ENCODE measurements at places on chromosomes 5 and 9.

DNA sequence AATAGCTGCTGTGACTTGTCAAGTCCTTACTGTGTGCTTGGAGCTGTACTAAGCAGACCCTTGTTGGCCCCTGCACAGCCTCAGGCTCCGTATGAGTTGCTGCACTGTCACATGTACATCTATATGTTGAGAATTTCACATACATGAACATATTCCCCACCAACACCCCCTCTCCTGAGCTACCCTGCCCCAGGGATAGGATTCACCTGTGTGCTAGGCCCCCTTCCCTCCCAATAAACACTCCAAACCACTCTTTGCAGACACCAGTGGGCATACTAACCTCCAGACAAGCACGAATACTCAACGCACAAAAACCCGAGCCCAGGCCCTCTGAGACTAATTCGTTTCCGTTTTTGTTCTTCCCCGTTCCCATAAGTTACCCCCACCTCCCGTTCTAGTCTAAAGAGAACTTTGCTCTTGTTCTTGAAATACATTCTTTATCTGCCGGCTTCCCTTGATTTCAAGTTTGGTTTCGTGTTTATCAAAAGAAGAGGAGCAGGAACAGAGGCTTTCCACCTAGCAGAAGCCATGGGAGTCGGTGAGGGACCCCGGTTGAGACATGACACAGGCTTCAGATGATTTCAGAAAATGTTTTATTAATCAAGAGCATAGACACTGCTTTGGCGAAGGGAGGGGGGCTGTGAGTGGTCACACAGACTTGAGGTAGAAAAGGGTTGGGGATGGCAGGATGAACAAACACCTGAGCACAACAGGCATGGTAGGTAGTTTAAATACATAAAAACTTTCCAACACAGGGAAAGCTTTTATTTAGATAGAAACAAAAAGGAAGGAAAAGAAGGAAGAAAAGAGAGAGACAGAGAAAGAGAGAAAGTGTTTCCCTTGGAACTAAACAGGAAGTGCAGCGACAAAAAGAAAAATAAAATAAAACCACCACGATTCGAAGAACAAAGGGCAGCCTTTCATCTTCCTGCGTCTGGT, 3.4 kb downstream of the HAND1 start:
- no peak for DNase-seq

GRCh38 chr9:137604345-137605086, 970 bp upstream of the ARRDC1 start:
- DNase-seq, result no peak

- DNase-seq, result no peak
These were observed 65.8 kb downstream of the DOCK2 start for GRCh38 chr5:169702693-169703481.

DNA sequence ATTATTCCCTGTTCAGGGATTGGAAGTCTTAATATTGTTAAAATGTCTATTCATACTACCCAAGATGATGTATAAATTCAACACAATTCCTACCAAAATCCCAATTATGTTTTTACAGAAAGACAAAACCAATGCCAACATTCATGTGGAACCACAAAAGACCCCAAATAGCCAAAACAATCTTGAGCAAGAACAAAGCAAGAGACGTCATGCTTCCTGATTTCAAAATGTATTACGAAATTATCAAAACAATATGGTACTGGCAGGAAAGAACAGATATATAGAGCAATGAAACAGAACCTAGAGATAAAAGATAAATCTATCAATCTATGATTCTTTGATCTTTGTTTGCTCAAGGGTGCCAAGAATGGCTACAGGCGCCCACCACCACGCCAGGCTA, 237.9 kb downstream of the TAF11L14 start:
- no peak for DNase-seq

DNA sequence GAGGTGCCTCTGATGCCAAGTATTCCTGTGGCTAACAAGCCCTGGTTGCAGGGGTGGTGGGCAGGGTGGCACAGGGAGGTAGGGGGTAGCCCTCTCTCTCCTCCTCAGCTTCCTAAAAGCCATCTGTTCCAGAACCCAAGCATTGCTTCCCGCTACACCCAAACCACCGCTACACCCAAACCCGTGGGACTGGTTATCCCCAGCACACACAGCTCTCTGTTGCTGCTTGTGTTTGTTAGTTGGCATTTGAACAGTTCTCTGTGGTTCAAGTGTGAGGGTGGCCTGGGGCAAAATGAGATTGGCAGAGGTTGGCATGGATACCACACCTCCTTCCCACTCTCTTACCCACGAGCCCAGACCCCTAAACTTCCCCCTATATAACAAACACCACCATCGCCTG, 40.4 kb downstream of the SPARC start:
- DNase-seq, result no peak

DNA sequence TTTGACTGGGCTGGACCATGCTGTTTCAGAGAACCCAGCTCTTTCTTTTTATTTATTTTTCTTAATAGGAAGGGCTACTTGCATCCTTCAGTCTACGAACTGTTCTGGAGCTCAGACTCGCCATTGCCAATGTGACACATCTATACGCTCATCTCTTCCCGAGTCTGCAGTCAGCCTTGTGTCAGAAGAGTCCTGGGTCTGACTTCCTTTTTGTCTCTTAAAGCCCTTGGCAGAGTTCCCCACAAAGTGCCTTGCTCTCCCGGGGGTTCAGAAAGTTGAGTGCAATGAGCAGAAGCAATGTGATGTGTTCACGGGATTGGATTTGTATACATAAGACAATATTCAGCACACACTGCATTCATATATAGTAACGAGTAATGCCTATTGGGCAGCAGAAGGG, 140.4 kb downstream of the ATPSCKMT start:
- DNase-seq, result no peak

GRCh38 chr5:136364307-136364706, 1.0 kb downstream of the TRPC7 start:
- DNase-seq, result no peak

- DNase-seq, result no peak
These were observed 96.6 kb downstream of the UBAP2 start for GRCh38 chr9:33952066-33952465.

GRCh38 chr9:19154135-19154612, 26.9 kb upstream of the PLIN2 start:
- DNase-seq, result no peak

DNA sequence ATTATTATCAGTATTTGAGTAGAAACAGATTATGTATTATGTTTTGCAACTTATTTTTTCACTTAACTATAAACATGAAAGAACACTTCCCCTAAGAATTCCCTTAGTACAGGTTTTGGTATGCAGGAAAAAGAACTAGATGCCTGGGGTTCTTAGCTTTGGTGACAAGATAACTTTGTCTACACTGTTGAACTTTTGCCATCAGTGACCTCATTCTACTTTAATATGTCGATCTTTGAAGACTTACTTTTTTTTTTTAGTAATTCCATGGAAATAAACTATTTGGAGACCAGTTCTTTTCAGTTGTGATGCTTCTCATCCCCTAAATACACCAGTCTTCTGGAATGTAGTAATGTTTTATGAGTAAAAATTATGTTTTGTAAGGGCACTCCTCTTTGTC, 34.3 kb downstream of the ZNF462 start:
- DNase-seq, result no peak

DNA sequence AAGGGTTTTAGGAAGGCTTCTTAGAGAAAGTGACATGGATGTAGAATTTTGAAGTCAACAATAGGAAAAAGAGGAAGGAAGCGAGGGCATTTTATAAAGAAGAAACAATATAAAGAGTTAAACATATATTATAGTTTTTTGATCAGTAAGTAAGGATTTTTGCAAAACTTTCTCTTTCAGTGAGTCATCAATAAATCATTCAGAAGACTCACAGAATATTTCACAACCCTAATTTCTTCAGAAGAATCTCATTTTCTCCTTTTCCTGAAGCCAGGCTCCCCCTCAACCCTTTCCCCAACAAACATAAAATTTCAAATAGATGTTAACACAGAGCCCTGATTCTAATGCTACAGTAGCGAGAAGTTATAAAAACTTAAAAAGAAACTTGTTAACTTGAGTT, 4.3 kb upstream of the COX7C start:
- no peak for DNase-seq

DNA sequence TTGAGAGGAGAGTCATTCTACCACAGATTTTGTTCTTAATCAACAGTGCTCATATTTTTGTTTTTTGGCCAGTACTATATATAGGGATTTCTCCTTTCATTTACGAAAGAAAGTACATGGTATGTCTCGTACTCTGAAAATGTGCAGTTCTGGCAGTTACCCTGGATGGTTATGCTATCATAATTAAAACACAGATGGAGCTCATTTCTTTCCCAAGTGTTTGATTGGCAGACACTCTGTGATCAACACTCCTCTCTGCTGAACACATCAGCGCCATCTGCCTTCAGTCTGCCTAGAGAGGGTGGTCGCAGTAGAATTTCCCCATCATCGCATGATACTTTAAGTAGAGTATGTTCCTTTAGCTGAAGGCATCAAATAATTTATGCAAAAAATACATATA, 64.5 kb downstream of the PAM start:
- no peak for DNase-seq

DNA sequence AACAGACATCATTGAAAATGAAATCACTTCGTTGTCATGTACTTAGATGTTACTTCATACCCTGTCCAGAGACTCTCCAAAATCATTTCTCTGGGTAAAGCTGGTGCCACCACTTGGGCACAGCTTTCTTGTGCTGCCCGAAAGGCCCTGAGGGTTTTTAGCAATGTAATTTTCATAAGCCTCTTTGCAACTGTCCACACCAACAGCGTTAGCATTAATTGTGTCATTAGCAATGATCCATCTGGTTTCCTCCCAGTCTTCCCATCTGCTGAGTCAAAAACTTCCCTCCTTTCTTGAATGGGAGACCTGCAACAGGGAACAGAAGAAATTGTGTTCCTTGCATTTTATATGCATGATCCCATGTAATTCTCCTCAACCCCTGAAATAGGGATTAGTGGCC, 8.6 kb upstream of the MSX2 start:
- DNase-seq, result no peak

DNA sequence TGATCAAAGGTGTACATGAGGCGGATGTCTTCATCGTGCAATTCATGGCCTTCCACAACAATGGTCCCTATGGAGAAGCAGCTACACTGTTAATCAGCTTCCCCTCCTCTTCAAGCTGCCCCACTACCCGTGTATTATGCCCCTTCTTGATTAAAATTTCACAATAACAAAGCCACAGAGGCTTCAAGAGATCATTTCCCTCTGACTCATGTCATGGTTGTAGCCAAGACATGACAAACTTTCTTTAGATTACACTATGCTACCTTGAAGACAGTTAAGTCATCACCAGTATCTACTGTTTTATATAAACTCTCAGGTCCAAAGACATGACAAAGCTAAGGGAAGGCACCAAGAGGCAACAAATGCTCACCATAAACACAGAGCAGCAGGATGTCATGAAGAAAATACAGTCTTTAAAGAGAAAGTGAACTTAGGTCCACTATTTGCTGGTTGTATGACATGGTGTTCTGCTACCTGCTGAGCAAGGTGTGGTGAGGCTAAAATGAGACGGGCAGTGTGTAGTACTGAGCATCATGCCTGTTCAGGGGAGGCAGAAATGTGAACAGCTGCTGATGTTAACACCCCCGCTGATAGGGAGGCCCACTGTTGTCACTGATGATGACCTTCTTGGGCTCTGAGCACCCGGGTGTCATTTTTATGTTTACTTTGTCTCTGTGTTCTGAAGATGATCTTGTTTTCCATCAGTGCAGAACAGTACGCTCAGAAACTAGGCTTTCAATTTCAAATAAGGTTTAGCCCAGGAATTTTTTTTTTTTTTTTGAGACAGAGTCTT, 48.3 kb downstream of the IARS1 start:
- DNase-seq, result no peak

- DNase-seq, result peak; percentile 77
These were observed 2.4 kb upstream of the SMC2 start for GRCh38 chr9:104091708-104092107.

DNA sequence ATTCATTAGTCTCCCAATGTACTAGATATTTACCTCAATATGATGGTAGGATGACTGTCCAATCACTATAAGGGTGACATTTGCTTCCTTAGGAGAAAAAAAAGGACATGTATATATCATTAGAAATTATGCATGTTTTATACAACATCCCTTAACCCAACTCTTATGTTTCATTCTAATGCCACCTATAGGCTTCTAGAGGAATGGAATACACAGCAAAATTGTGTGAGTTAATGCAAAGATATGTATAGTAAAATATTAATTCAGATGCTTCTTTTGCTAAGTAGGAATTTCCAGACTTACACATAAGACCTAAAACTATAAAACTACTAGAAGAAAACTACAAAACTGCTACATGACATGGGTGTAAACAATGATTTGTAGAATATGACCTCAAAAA, 3.5 kb downstream of the PRXL2C start:
- no peak for DNase-seq

DNA sequence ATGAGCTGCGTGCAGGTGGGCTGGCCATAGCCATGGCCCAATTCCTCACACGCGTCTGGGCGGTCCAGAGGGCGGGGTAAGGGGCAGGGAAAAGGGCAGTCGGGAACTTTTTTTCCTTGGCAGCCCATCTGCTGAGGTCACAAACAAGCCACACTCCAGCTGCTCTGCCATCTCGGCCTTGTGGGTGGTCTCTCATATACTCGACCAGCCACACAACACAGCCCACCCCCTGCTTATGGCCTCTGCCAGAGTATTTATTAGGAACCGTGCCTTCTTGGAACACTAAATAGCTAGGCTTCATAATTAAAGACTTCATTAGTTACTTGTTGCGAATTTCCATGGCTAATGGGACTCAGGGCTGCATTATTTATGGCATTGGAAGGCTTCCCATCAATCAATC, 98.5 kb upstream of the LHFPL2 start:
- DNase-seq, result no peak

- no peak for DNase-seq
These were observed 52.5 kb upstream of the CTNNA1 start for GRCh38 chr5:138700581-138701362.

- DNase-seq, result no peak
These were observed 58.0 kb upstream of the IL6ST start for GRCh38 chr5:56052735-56053134.

GRCh38 chr5:56166671-56167385, 66.3 kb downstream of the ANKRD55 start:
- DNase-seq, result no peak

DNA sequence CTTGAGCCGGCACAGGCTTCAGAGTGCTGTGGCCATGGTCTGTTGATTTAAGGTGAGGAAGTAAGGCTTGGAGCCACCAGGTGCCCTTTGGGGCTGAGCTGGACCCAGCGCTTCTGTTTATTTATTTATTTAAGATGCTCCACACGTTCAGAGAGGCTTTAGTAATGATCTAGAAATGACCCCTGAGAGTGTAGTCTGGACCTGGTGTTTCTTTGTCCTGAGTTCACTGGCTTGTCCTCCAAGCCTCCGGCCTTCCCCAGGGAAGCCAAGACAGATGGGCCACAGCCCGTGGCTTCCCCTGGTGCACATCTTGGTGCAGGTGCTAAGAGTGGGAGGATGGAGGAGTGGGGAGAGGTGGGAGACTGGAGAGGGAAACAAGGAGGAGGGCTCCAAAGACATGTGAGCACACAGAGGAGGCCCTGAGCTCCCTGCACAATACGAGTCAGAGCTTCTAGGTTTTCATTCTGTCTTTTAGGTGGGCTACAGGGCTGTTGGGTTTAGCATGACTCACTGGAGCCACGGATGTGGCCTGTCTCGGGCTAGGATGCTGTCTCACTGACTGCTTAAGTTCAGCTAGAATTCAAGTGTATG, 56.9 kb downstream of the AHRR start:
- DNase-seq, result peak; percentile 11

GRCh38 chr5:160799184-160799583, 52.8 kb downstream of the ATP10B start:
- no peak for DNase-seq

- no peak for DNase-seq
These were observed 236.1 kb downstream of the ADAMTSL1 start for GRCh38 chr9:18710065-18710464.

Measured in NCI-H774 (cell line).